ENCODE measurements at places on chromosomes 12 and 14. TPM values are rescaled to one million over a fixed set of nuclear protein-coding genes. Genes with fewer than 3 reads are reported as not detected.
A peak's percentile ranks its signal among the peaks of the same experiment; 100 is the strongest.

KCNMB4 gene
- 0.37 TPM for total RNA-seq

DCN gene
- not detected for total RNA-seq

COX14 gene
- total RNA-seq = 43.5 TPM

LALBA gene
- total RNA-seq = not detected

CYP46A1 gene
- total RNA-seq = not detected

ASPG gene
- total RNA-seq = not detected

GLT8D2 gene
- not detected for total RNA-seq

ASCL1 gene
- total RNA-seq = not detected

EML5 gene
- 0.39 TPM for total RNA-seq

TAS2R10 gene
- not detected for total RNA-seq

GRCh38 chr12:118330421-118331018 is 42.2 kb downstream of the TAOK3 start:
- peaks cover 28% of the 10 kb centered on the region for H3K4me1 ChIP-seq
- H3K4me3 ChIP-seq = no peak overlapping the region
- peaks cover 29% of the 10 kb centered on the region for H3K36me3 ChIP-seq
- DNase-seq = no peak
- peak overlapping the region; percentile 18 for H3K27ac ChIP-seq
- no peaks in the 10 kb centered on the region for H3K27me3 ChIP-seq

DNA sequence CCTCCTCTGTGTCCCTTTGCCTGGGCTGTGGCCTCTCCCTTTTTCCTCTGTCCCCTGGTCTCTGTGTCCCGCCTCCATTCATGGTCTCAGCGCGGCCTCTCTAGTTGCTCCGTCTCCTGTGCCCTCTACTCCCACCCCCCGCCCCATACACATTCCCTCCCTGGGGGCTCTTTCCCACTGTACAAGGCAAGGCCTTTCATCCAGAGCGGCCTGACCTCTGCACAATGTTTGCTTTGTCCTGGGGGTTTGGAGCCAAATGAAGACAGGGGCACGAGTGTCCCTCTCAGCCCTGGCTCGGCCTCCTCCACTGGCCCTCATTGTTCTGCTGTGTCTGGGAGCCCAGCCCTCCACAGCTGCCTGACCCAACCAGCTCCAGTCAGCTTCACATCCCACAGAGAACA is 678.6 kb downstream of the BCL11B start:
- no peak for DNase-seq
- H3K4me1 ChIP-seq = no peaks in the 10 kb centered on the region
- H3K27me3 ChIP-seq = no peaks in the 10 kb centered on the region
- H3K27ac ChIP-seq = no peak overlapping the region
- H3K4me3 ChIP-seq = no peak overlapping the region

GRCh38 chr12:69330475-69331473 is 17.4 kb upstream of the LYZ start:
- peak; percentile 31 for DNase-seq
- H3K4me3 ChIP-seq = peak overlapping the region; percentile 68
- peak overlapping the region; percentile 83 for H3K27ac ChIP-seq
- H3K4me1 ChIP-seq = peaks cover 34% of the 10 kb centered on the region
- H3K36me3 ChIP-seq = no peaks in the 10 kb centered on the region
- peaks cover 7% of the 10 kb centered on the region for H3K27me3 ChIP-seq

DNA sequence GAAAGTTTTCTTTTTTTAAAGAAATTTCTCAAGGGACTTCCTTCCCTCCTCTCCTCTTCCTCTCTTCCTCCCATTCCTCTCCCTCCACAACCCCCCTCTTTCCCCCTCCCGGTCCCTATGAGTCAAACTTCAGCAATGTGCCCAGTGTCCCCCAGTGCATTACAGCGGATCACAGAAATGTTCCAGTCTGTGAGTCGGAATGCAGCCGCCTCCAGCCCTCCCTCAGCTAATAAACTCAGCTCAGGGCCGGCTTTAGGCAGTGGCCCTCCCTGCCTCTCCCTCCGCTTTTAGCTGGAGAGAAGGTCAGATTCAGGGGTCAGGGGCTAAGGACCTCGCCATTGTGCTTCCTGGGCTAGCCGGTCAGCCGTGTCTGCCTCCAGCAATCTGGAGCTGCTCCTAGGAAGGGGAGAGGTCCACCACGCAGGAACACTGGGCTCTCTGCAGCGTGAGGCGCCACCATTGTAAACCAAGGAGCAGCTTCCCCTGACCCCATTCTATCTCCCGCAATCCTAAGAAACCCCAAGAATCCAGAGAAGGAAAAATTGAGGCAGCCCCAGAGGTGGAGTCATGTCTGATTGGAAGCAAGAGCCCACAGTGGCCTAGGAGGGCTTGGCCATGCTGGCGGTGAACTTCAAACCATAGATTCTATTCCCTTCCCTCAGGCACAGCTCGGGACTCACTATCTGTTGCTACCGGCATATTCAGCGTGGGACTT is 1.1 kb upstream of the HDAC7 start:
- no peak for DNase-seq
- peak overlapping the region; percentile 93 for H3K27ac ChIP-seq
- peak overlapping the region; percentile 88 for H3K4me3 ChIP-seq
- H3K4me1 ChIP-seq = peaks cover 63% of the 10 kb centered on the region
- H3K27me3 ChIP-seq = no peaks in the 10 kb centered on the region

DNA sequence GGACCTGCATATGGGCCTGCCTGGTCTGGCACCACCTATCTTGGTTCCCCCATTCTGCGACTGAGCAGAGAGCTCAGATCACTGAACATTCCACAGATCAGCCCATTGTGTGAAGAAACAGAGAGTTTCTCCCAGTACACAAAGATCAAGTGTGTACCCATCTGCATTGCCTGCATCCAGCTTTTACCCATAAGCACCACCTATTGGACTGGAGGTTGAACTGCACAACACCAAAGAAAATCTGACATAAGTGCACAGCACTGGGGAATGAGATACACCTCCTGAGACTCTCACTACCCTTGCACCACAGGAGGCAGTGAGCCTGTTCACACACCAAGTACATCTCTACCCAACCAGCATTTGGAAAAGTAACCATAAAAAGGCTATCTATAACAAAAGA is 362.6 kb upstream of the CLEC14A start:
- no peaks in the 10 kb centered on the region for H3K36me3 ChIP-seq
- no peak overlapping the region for H3K27ac ChIP-seq
- H3K4me3 ChIP-seq = no peak overlapping the region
- no peaks in the 10 kb centered on the region for H3K27me3 ChIP-seq

- H3K36me3 ChIP-seq = no peaks in the 10 kb centered on the region
- no peaks in the 10 kb centered on the region for H3K4me1 ChIP-seq
- H3K4me3 ChIP-seq = no peak overlapping the region
Measured at GRCh38 chr14:53209370-53209769, 56.2 kb upstream of the DDHD1 start.

DNA sequence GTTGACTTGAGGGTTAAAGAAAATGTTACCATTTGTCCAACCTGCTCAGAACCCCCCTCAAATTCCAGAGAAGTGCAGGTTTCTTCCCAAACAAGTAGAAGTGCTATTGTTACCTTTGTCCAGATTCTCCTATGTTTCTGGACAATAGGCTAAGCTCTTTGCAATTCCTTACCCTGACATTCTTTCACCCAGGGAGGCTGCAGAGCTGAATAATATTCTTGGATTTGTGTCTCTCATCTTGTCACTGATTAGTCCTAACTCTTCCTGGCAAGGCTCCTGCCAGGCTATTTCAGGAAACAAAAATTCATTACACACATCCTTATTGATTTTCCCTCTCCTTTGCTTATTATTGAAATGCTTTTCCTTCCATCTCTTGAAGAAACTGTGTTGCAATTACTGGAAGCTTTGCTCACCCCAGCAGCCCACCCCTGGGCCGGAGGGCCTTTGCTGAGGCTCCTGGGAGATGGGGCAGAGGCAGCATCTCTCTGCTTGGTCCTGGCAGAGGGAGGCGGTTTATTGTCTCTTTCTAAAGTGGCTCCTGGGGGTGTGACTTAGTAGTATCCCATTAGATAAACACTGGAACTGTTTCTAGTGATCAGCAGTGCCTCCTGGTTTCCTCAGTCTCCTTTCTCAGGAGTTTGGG is 207.5 kb upstream of the PELI2 start:
- H3K4me1 ChIP-seq = no peaks in the 10 kb centered on the region
- H3K27ac ChIP-seq = no peak overlapping the region
- H3K4me3 ChIP-seq = no peak overlapping the region

- no peak overlapping the region for H3K27ac ChIP-seq
- no peak for DNase-seq
- H3K4me3 ChIP-seq = no peak overlapping the region
- H3K27me3 ChIP-seq = no peaks in the 10 kb centered on the region
- H3K4me1 ChIP-seq = no peaks in the 10 kb centered on the region
Measured at GRCh38 chr14:22386924-22387775, 201.9 kb downstream of the DAD1 start.

- no peak for DNase-seq
- no peaks in the 10 kb centered on the region for H3K36me3 ChIP-seq
- H3K27ac ChIP-seq = no peak overlapping the region
Measured at GRCh38 chr12:103282124-103282523, 213.6 kb downstream of the C12orf42 start.

Measured in activated T-helper 2 cell treated with anti-CD3 and anti-CD28 coated beads, Interferon-gamma antibody, Interleukin-2, Interleukin-4, amounts not matched to agents 10 μg/mL and 5 μg/mL and 100 μg/mL, durations not matched to agents 14 hours and 24 hours and 36 hours (primary cell).